Panc1 (cell line): ENCODE measurements at places on chromosomes 1 and 21.

GRCh38 chr1:166972193-166972592, 3.1 kb downstream of the ILDR2 start:
- no peak for DNase-seq

DNA sequence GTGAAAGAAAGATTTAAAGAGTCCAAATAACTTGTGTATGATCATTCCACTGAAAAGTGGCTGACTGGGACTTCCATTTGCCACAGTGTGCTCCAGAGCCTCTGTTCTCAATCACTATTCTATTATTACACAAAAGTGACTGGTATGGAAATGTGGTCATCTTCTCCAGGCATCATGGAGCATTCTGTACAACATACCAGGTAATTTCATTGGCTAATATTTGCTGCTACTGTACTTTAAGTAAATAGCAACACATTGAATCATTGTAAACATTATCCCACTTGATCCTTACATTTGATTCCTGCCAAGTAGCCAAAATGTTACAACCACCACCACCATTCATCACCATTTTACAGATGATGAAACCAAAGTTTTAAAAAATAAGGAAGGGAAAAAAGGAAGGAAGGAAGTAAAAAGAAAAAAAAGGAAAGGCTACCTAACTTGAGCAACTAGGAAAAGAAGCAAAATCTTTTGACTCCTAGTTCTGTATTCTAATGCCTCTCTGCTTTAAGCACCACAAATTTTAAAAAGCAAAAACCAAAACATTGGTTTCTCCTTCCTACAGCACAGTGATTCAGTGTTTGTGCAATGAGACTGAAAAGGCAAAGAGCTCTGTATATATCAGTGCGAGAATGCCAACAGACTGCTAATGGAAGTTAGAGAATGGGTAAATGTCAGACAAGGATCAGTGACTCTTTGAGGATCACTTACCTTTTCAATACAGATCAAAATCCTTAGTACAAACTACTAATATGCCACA, 361.4 kb upstream of the PTBP2 start:
- no peak for DNase-seq

GRCh38 chr1:203103216-203103615, 17.4 kb upstream of the MYOG start:
- no peak for DNase-seq

GRCh38 chr1:1144843-1145546, 28.7 kb upstream of the TTLL10 start:
- DNase-seq, result no peak

GRCh38 chr1:31748365-31748764, 15.8 kb downstream of the ADGRB2 start:
- DNase-seq, result no peak

DNA sequence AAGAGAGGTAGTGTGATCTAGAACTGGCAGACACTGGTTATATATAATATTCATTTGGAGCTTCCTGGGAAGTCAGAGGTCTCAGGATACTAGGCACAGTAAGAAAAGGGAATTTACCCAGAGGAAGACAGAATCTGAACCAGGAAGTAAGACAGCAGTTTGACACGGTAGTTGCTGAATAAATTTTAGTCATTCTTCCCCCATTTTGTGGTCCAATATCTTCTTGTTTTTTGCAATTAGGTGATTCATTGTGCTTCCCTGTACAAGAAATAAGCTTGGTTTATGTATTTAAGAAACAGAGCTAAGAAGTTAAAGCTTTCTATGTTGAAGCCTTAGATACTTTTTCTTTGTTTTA, 1.3 kb downstream of the TMEM167B start:
- no peak for DNase-seq

- no peak for DNase-seq
Measured at GRCh38 chr21:34794686-34795085, 125.9 kb downstream of the CLIC6 start.
